Subcutaneous preadipocyte (primary cell): ENCODE measurements at places on chromosomes 3 and 15. TPM values are rescaled to one million over a fixed set of nuclear protein-coding genes. Genes with fewer than 3 reads are reported as not detected.

The CCDC191 gene
- 1.5 and 1.8 TPM in 2 replicates for total RNA-seq

The FILIP1L gene
- 19.1 and 42.8 TPM in 2 replicates for total RNA-seq

The HCLS1 gene
- total RNA-seq = 1.8 and 2.9 TPM in 2 replicates

The P3H2 gene
- total RNA-seq = 0.37 and 1.2 TPM in 2 replicates

The UROC1 gene
- not detected in 2 replicates for total RNA-seq

The SUCNR1 gene
- not detected in 2 replicates for total RNA-seq

The CACNA2D3 gene
- under 0.01 TPM in 1 of 2 replicates, not detected in the other for total RNA-seq

The ITIH4 gene
- under 0.01 and 1.8 TPM in 2 replicates for total RNA-seq

The RPL22L1 gene
- 191 and 384 TPM in 2 replicates for total RNA-seq

The GOLGA6A gene
- not detected in 2 replicates for total RNA-seq

The P2RY14 gene
- not detected in 2 replicates for total RNA-seq

The MEIS2 gene
- 29.8 and 43.6 TPM in 2 replicates for total RNA-seq

The LPP gene
- total RNA-seq = 36.4 and 45.7 TPM in 2 replicates

The SIDT1 gene
- under 0.01 TPM in 1 of 2 replicates, not detected in the other for total RNA-seq

The CLSTN2 gene
- total RNA-seq = 0.20 and 0.37 TPM in 2 replicates

The SLC22A13 gene
- 0.37 and 1.2 TPM in 2 replicates for total RNA-seq

The CCR4 gene
- not detected in 2 replicates for total RNA-seq

The PIERCE2 gene
- 0.73 and 1.4 TPM in 2 replicates for total RNA-seq
